ENCODE measurements at places on chromosomes 12 and 14.

DNA sequence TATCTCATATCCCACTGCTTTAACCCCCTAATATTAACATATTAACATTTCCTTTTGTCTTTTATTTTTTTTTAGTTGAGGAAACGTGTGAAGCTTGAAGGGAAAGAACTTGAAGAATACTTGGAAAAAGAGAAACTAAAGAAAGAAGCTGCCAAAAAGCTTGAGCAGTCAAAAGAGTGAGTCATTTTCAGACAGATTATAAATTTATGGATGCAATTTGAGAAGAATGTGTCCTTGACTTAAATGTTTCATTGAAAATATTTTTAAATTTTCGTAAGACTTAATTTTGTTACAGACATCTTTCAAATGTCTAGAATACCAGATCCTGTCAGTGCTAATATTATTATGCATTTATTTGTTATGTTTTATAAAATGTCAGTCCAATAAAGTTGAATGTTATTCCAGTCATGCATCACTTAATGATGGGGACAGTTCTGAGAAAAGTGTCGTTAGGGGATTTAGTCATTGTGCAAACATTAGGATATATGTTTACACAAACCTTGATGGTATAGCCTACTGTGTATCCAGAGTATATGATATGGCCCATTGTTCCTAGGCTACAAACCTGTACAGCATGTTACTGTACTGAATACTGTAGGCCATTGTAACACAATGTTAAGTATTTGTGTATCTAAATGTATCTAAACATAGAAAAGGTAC is 32.6 kb downstream of the CPSF2 start:
- DNase-seq: no peak

- DNase-seq: no peak
Observed at GRCh38 chr12:63823040-63823439, 21.5 kb upstream of the SRGAP1 start.

DNA sequence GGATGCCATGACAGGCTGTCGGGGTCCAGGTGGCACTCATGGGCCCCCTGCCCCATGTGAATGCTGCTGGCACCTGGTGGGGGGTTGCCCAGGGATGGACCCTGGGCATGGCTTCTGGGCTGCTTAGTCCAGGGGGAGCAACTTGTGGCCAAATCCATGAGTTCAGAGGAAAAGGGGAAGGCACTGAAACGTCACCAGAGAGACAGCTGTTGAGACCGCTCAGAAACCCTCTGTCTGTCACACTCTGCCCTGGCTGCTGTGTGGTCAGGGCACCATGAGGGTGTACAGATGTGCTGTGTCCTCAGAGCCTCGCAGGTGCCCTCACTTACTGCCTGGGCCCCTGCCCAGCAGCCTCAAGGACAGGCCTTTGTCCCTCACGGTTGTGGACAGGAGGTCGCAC is 9.4 kb downstream of the CLBA1 start:
- no peak for DNase-seq

DNA sequence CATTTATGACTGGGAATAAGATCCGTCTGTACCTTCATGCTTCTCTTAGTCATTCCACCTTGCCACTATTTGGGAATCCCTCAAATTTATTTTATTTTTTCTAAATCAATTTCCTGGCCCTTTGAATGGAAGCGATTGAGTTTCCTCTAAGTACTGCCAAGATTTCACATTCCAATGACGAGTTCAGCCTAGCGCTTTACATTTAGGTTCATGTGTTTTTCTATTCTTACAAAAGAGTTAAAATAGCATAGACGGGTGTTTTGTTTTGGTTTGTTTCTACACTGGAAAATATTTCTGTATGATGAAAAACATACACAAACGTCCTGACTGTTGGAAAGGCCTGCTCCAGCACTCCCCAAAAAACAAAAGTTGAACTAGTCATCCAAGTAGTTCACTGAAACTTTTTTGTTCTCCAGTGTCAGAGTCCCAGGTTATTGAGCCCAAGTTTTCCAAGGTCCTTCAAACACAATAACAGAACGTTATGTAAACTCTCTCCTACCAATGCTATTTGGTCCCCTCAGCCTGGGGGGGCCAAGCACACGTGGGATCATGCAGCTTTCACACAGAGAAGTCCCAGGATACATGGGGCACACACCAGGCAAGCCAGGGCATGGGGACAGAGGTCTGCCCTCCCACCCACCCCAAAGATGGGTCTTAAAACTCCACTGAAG is 74.8 kb upstream of the FOXN3 start:
- DNase-seq: no peak

DNA sequence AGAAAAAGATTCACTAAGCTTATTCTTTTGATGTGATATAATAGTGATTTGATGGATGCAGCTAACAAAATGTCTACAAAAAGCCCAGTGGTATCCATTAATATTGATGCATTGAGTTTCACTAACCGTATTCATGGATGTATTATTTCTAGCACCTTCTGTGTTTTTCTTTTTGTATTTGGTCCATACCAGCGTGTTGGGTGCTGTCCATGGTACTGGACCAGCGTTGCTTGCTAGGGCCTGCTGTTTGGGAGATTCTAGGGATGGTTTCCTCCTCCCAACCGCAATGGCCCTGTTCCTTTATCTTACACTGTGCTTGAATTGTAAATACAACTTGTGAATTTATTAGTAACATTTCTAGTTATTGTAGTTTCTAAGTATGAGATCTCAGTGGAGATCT is 31.7 kb downstream of the ANO4 start:
- no peak for DNase-seq

- peak; percentile 93 for DNase-seq
Observed at GRCh38 chr12:49347311-49348193, 864 bp downstream of the DNAJC22 start.

GRCh38 chr14:100348784-100349685 is 25.9 kb downstream of the SLC25A47 start:
- no peak for DNase-seq

GRCh38 chr14:38330275-38330674 is 74.4 kb upstream of the CLEC14A start:
- DNase-seq: no peak

GRCh38 chr14:83085725-83086124 is 1552.1 kb upstream of the SEL1L start:
- DNase-seq: no peak

DNA sequence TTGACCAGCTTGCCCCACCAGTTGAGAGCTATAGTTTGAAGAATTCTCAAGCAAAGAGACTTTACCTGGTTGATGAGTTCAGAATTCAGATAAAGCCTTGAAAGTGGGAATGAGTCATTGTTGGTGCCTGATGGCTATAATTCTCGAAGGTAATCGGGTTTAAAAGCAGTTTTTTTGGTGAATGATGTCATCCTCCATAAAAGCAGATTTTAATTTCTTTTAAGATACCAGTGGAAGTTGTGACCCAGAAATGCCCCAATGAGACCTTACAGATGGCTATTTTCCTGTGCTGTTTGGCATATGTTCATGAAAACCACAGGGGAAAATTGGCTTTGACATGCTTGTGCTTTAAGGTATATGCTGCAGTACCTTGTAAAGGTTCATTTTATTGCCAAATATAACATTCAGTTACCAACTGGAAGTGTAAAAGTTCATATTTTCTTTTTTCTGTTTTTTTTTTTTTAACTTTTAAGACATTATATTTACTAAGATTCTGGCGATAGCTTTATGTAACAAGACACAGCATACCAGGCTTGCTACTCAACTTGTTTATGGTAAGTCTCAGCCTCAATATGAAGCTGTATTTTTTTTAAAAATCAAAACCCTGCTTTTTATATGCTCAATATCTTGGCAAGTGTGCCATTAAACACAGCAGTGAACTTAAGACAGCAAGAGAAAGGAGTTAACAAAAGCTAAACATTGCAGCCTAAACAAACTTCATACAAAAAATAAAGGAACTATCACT is 119.3 kb downstream of the LMNTD1 start:
- DNase-seq: no peak

GRCh38 chr14:66293533-66294105 is 192.6 kb upstream of the CCDC196 start:
- DNase-seq: no peak

DNA sequence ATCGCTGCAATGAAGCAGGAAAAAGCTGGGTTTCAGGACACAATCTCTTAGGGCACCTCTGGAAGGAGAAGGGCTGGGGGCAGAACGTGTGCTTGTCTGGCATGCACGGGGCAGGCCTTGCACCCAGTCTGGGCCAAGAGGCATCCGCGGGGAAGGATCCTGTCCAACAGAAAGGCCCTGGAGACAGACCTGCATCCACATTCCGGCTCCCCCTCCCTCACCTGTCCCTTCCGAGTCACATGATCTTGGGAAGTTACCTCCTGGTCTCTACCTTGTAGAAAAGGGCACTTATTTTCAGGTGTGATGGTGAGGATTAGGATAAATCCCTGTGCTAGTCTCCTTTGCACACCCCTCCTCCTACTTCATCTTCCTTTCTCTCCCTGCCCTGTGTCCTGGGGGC is 25.4 kb downstream of the CLMN start:
- DNase-seq: no peak

GRCh38 chr12:64059685-64060084 is 162.4 kb downstream of the KICS2 start:
- DNase-seq: no peak
